ENCODE measurements at places on chromosomes 3 and 15.

DNA sequence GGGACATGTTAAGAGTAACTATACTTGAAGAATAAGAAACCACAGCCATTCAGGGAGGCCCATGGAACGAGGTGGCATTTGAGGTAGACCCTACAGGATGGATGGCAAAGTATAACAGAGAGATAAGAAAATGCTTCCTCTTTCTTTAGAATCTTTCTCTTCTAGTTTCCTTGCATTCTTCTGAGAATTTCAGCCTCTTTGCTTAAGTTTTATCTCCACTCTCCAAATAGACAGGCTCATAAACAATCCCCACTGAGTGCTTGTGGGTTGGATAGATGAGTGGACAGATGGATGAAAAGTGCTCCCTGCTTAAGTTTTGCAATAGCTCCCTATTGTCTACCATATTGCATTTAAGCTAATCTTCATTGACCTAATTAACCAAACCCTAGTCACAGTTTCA is 103.7 kb downstream of the MEX3B start:
- DNase-seq: no peak
- no peak overlapping the region for H3K4me3 ChIP-seq
- no peaks in the 10 kb centered on the region for H3K27me3 ChIP-seq
- H3K4me1 ChIP-seq: no peaks in the 10 kb centered on the region

- H3K36me3 ChIP-seq: no peaks in the 10 kb centered on the region
- H3K4me3 ChIP-seq: no peak overlapping the region
- H3K27ac ChIP-seq: no peak overlapping the region
- no peaks in the 10 kb centered on the region for H3K4me1 ChIP-seq
These were observed 2.4 kb upstream of the MAGI1 start for GRCh38 chr3:66041116-66041515.

- no peaks in the 10 kb centered on the region for H3K36me3 ChIP-seq
- H3K27me3 ChIP-seq: no peaks in the 10 kb centered on the region
- H3K4me3 ChIP-seq: no peak overlapping the region
- no peak overlapping the region for H3K27ac ChIP-seq
- H3K4me1 ChIP-seq: peaks cover 48% of the 10 kb centered on the region
- DNase-seq: no peak
These were observed 2.9 kb upstream of the TMEM266 start for GRCh38 chr15:76056931-76057330.

DNA sequence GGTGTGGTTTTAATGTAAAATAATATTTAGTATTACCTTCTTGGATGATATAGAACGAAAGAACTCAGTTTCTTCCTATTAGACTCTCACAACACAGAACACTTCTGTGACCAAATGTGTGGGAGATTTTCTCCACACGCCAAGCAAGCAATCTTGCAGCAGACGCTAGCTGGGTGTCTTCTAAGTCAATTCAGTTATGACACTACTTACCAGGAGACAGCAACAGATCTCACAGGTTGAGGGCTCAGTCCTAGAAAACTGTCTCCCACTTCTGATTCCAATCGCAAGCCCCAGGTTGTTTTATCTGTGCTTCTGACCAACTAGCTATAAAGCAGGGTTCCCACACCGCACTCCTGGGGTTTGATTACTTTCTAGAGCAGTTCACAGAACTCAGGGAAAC is 41.2 kb downstream of the HERC1 start:
- no peaks in the 10 kb centered on the region for H3K27me3 ChIP-seq
- peaks cover 21% of the 10 kb centered on the region for H3K4me1 ChIP-seq
- H3K27ac ChIP-seq: no peak overlapping the region
- no peak for DNase-seq

DNA sequence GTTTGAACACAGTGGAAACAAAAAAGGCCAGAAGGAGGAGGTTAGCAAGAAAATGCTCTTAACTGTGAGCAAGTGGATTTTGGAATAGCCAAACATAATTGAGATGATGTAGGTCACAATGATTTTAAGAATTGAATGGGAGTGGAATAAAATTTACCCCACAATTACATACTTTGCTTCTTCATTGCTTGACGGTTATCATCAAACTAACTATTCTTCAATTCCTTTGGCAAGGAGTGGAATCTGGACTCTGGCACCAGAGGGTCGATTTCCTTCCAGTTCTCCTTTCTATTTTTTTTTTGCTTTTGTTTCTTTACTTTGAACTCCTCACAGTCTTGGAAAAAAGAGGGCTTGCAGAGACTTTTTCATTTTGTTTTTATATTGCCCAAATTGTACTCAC is 634.5 kb upstream of the TGFBR2 start:
- DNase-seq: no peak
- no peak overlapping the region for H3K27ac ChIP-seq
- no peaks in the 10 kb centered on the region for H3K27me3 ChIP-seq
- H3K36me3 ChIP-seq: no peaks in the 10 kb centered on the region
- H3K4me3 ChIP-seq: no peak overlapping the region
- no peaks in the 10 kb centered on the region for H3K4me1 ChIP-seq

DNA sequence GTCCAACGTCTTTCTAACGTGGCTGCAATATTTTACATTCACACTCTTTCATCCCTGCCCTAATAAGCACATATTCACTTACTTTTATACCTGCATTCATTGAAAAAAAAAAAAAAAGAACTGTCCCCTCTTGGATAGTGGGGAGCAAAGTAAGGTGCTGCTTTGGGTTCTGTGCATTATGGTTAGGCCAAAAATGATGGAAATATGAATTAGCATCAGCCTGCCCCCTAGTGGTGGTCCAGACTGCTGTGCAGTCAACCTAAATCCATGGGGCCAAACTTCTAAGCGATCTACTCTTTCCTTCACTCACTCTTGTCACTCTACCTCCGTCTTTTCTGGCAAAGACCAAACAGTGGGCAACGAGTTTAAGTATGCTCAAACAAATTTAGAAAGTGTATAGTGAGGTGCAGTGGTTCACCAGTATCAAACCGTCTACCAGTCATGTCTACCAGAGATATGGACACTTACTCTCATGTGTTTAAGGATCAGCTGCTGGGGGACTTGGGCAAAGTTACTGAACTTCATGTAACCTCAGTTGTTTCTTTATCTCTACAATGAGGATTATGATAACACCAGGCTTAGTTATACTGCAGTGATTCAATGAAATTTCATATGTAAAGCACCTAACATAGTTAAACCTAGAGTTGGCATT is 61.5 kb upstream of the GRM7 start:
- H3K27ac ChIP-seq: no peak overlapping the region
- H3K27me3 ChIP-seq: no peaks in the 10 kb centered on the region
- H3K4me1 ChIP-seq: no peaks in the 10 kb centered on the region
